ENCODE measurements at places on chromosomes 6 and 20. TPM values are rescaled to one million over a fixed set of nuclear protein-coding genes. Genes with fewer than 3 reads are reported as not detected.

GRCh38 chr20:9052136-9052535 lies 16.8 kb upstream of the PLCB4 start:
- H3K27me3 ChIP-seq: no peaks in the 10 kb centered on the region
- no peak overlapping the region for H3K4me3 ChIP-seq
- no peak for DNase-seq

DNA sequence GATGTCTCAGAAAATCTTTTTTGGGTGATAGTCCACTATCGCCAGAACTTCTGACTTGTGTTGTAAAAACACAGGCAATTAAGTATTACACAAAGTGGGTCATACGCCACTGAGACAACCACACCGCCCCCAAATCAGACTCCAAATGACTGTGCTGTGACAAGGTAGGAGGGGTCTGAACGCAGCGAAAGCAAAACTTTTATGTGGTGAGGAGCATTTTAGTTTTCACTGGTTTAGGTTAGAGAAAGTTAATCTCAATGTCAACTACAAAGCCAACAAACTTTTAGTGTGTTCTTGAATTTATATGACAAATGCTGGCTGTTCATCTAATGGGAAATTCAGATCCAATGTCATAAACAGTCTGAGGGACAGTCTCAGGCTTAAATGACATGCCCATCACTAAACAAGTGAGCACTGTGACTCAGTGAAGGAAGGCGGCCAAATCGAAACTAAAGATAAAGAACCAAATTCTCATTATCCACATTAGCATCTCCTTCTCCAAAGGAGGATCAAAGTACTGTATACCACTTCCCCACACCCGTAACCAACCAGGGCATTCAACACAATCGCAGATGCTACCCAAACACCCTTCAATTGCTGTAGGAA lies 186.7 kb downstream of the GJA10 start:
- H3K4me1 ChIP-seq: peaks cover 71% of the 10 kb centered on the region
- peak; percentile 80 for DNase-seq
- H3K27me3 ChIP-seq: no peaks in the 10 kb centered on the region

GRCh38 chr6:56047931-56048540 lies 172.6 kb upstream of the BMP5 start:
- no peak for DNase-seq
- H3K4me1 ChIP-seq: no peaks in the 10 kb centered on the region
- no peaks in the 10 kb centered on the region for H3K27me3 ChIP-seq
- H3K4me3 ChIP-seq: no peak overlapping the region

GRCh38 chr6:111173946-111174345 lies 86.6 kb downstream of the SLC16A10 start:
- no peaks in the 10 kb centered on the region for H3K4me1 ChIP-seq
- no peaks in the 10 kb centered on the region for H3K36me3 ChIP-seq
- DNase-seq: peak; percentile 22
- no peak overlapping the region for H3K27ac ChIP-seq
- no peak overlapping the region for H3K4me3 ChIP-seq
- no peaks in the 10 kb centered on the region for H3K27me3 ChIP-seq

- no peaks in the 10 kb centered on the region for H3K27me3 ChIP-seq
- no peak overlapping the region for H3K4me3 ChIP-seq
- no peak for DNase-seq
- no peak overlapping the region for H3K27ac ChIP-seq
Observed at GRCh38 chr6:14743474-14744211, 502.2 kb upstream of the JARID2 start.

GRCh38 chr6:167501831-167502385 lies 177.0 kb downstream of the TTLL2 start:
- H3K27ac ChIP-seq: no peak overlapping the region
- no peaks in the 10 kb centered on the region for H3K36me3 ChIP-seq
- no peak overlapping the region for H3K4me3 ChIP-seq
- no peaks in the 10 kb centered on the region for H3K4me1 ChIP-seq

- no peak overlapping the region for H3K4me3 ChIP-seq
- H3K4me1 ChIP-seq: no peaks in the 10 kb centered on the region
- H3K27ac ChIP-seq: no peak overlapping the region
- DNase-seq: no peak
- no peaks in the 10 kb centered on the region for H3K27me3 ChIP-seq
Observed at GRCh38 chr6:115838763-115839401, 221.8 kb downstream of the FRK start.

GRCh38 chr6:37488476-37488875 lies 11.2 kb downstream of the CCDC167 start:
- H3K4me1 ChIP-seq: peaks cover 46% of the 10 kb centered on the region
- no peak for DNase-seq
- H3K27ac ChIP-seq: no peak overlapping the region
- H3K36me3 ChIP-seq: no peaks in the 10 kb centered on the region
- H3K4me3 ChIP-seq: no peak overlapping the region

DNA sequence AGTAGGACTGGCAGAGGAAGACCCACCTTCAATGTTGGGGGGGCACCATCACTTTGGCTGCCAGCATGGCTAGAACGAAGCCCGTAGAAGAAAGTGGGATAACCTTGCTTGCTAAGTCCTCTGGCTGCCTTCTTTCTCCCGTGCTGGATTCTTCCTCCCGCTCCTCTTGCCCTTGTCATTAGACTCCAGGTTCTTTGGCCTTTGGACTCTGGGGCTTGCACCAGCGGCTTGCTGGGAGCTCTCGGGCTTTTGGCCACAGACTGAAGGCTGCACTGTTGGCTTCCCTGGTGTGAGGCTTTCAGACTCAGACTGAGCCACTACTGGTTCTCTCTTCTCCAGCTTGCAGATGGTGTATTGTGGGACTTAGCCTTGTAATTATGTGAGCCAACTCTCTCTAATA lies 28.2 kb downstream of the GSTA2 start:
- DNase-seq: no peak
- no peak overlapping the region for H3K27ac ChIP-seq
- no peaks in the 10 kb centered on the region for H3K27me3 ChIP-seq

GRCh38 chr20:13515291-13515690 lies 123.4 kb downstream of the TASP1 start:
- H3K4me1 ChIP-seq: no peaks in the 10 kb centered on the region
- H3K27me3 ChIP-seq: no peaks in the 10 kb centered on the region
- DNase-seq: no peak
- peaks cover 6% of the 10 kb centered on the region for H3K36me3 ChIP-seq

GRCh38 chr6:5422321-5422915 lies 161.1 kb downstream of the FARS2 start:
- H3K36me3 ChIP-seq: no peaks in the 10 kb centered on the region
- DNase-seq: no peak
- no peak overlapping the region for H3K4me3 ChIP-seq
- H3K27ac ChIP-seq: no peak overlapping the region
- no peaks in the 10 kb centered on the region for H3K4me1 ChIP-seq

DNA sequence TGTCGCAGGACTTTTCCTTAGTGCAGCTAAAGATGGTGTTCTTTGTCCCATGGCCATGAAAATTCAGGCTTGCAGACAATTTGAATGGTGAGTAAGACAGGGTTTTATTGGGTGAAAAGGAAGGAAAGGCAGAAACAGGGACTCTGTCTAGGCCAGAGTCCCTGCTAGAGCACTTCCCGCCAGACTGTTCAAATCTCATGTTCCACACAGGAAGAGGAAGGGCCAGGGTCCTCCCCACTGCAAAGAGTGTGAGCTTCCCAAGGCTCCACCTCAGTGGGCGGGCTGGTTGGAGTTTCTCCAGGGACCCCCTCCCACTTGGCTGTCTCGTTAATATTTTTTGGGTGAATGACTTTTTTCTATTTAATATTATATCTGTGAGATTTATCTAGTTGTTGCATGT lies 29.0 kb downstream of the COL19A1 start:
- H3K4me3 ChIP-seq: no peak overlapping the region
- no peak for DNase-seq
- no peaks in the 10 kb centered on the region for H3K36me3 ChIP-seq
- H3K27ac ChIP-seq: no peak overlapping the region
- no peaks in the 10 kb centered on the region for H3K4me1 ChIP-seq

GRCh38 chr6:165484178-165484889 lies 174.9 kb upstream of the C6orf118 start:
- DNase-seq: no peak
- H3K27ac ChIP-seq: no peak overlapping the region
- no peaks in the 10 kb centered on the region for H3K4me1 ChIP-seq
- no peaks in the 10 kb centered on the region for H3K27me3 ChIP-seq
- no peaks in the 10 kb centered on the region for H3K36me3 ChIP-seq

DNA sequence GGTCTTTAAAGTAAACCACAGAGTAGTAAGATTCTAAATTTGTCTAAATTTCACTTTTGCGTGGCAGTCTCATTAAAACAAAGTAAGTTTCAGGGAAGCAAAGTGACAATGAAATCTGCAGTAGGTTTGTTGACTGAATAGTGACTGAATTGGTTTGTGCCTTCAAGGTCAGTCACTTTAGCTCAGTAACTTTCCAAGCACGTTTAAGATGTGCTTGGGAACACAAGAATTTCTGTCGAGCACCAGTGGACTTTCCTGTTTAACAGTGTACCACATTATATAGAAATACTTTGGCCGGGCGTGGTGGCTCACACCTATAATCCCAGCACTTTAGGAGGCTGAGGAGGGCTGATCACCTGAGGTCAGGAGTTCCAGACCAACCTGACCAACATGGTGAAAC lies 1.7 kb upstream of the CD24 start:
- H3K36me3 ChIP-seq: no peaks in the 10 kb centered on the region
- no peaks in the 10 kb centered on the region for H3K4me1 ChIP-seq
- H3K27ac ChIP-seq: no peak overlapping the region
- H3K4me3 ChIP-seq: no peak overlapping the region
- DNase-seq: no peak
- H3K27me3 ChIP-seq: peaks cover 18% of the 10 kb centered on the region

DNA sequence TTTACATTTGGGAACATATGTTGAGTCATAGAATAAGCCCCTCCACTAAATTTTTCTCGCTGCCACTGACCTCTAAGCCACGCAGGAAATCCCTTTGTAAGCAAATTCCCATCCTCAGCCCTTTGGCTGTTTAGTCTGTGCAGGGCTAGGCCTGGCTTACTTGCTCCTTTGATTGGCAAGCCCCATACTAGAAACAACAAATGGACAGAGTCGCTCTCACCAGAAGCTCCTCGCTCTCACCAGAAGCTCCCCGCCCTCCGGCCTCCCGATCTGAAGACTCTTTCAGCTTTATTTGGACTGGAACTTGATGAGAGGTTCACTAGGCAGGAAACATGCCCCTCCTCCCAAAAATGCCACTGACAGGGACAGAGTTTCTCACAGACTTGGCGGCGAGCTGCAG lies 149.2 kb upstream of the EXOC2 start:
- H3K36me3 ChIP-seq: no peaks in the 10 kb centered on the region
- no peak for DNase-seq
- no peaks in the 10 kb centered on the region for H3K27me3 ChIP-seq

DNA sequence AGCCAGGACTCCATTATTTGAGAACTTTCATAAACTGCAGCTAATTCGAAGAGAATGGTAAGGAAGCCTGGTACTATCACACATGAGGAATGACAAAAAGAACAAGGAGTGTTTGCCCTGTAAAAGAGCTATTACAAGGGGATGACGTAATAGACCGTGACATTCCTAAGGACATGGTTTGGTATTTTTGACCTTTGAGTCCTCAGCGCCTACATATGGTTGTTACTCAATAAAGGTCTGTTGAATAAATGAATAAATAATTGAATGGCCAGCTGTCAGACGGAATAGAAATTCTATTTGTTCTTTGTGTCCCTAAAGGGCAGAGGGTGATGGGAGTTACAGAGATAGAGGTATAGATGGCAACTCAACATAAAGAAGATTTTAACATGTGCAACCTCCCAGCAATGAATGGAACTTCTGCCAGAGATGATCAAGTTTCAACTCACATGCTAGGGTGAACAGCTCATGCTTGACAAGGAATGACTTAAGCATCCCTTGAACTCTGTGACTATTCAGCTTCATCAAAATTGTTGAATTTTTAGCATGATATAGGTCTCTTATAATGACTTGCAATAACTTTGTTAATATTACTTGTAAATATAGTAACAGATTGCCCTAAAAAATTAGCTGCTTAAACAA lies 115.4 kb downstream of the TENT5A start:
- H3K4me3 ChIP-seq: no peak overlapping the region
- no peaks in the 10 kb centered on the region for H3K4me1 ChIP-seq
- H3K27ac ChIP-seq: no peak overlapping the region
- no peaks in the 10 kb centered on the region for H3K27me3 ChIP-seq
- DNase-seq: no peak
- no peaks in the 10 kb centered on the region for H3K36me3 ChIP-seq

- H3K27me3 ChIP-seq: no peaks in the 10 kb centered on the region
- no peak for DNase-seq
- H3K36me3 ChIP-seq: no peaks in the 10 kb centered on the region
- H3K4me1 ChIP-seq: no peaks in the 10 kb centered on the region
- no peak overlapping the region for H3K27ac ChIP-seq
Observed at GRCh38 chr20:19449051-19449450, 236.6 kb downstream of the SLC24A3 start.

DNA sequence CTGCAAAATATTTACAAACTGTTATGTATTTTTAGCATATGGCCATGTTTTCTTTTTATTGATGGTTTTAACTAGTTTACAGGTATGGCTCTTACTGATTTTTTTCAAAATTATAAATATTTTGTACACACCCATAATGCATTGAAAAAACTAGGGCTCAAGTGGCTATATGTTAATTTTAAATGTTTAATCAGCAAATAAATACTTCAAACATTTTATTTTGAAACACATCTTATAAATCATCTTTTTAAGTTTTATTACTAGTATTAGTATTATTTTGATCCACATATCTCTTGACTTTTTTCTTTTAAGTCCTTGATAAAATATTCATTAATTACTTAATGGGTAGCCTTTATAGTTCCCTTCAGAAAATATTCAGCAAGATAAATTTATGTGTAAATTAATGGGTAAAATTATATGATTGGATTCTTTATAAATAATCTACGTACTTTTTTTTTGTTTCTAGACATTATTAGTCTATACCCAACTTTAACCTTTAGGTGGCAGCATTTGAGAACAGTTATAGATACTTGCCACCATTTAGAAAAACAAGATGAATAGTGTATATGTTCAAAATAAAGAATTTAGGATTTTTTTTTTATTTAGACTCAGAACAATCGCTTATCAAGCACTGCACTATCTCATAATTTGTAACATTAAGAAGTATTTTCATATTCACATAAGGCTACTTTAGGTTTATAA lies 241.9 kb downstream of the ADGRB3 start:
- no peak for DNase-seq
- H3K27me3 ChIP-seq: no peaks in the 10 kb centered on the region
- H3K27ac ChIP-seq: no peak overlapping the region
- H3K4me1 ChIP-seq: no peaks in the 10 kb centered on the region
- no peak overlapping the region for H3K4me3 ChIP-seq
- H3K36me3 ChIP-seq: no peaks in the 10 kb centered on the region

- no peaks in the 10 kb centered on the region for H3K4me1 ChIP-seq
- H3K27me3 ChIP-seq: no peaks in the 10 kb centered on the region
- H3K36me3 ChIP-seq: no peaks in the 10 kb centered on the region
Observed at GRCh38 chr6:95357380-95358020, 219.8 kb upstream of the MANEA start.

GRCh38 chr6:28410767-28411166 lies 11.2 kb upstream of the ZSCAN12 start:
- H3K27me3 ChIP-seq: no peaks in the 10 kb centered on the region
- H3K4me3 ChIP-seq: no peak overlapping the region
- no peaks in the 10 kb centered on the region for H3K4me1 ChIP-seq
- H3K36me3 ChIP-seq: no peaks in the 10 kb centered on the region
- no peak overlapping the region for H3K27ac ChIP-seq

KCNK17 gene
- total RNA-seq: not detected

BIRC7 gene
- total RNA-seq: not detected

ABHD12 gene
- 16.5 TPM for total RNA-seq

KCNK15 gene
- 0.19 TPM for total RNA-seq

TNF gene
- total RNA-seq: 5.4 TPM

BNIP5 gene
- total RNA-seq: not detected

TCP11 gene
- not detected for total RNA-seq

LY6G5B gene
- 27.7 TPM for total RNA-seq

PTCRA gene
- total RNA-seq: 0.56 TPM

SLC26A8 gene
- total RNA-seq: not detected

TP53RK gene
- total RNA-seq: 4.4 TPM
